ENCODE measurements at places on chromosomes 4 and X.

DNA sequence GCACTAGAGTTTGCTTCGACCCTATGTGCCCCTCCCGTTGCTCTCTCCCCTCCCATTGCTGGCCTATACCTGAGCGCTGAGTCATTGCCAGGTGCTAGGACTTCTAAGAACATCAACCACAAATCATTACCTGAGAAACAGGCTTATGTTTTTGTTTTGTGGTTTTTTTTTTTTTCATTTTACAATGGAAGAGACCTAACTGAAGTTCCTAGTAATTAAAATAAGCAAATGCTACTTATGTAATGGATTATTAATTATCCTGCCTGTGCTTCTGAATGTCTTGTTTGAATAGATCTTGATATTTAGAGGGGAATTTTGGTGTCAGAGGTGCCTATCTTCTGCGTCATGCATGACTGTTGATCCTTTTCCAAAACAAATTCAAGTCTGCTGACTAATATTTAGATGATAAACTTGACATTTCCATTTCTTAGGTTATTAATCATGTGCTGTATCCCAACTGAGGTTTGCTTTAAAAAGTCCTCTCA lies 275.4 kb upstream of the CPEB2 start:
- no peak for DNase-seq

- DNase-seq: no peak
These were observed 42.6 kb downstream of the SPANXA2 start for GRCh38 chrX:141632124-141632523.

DNA sequence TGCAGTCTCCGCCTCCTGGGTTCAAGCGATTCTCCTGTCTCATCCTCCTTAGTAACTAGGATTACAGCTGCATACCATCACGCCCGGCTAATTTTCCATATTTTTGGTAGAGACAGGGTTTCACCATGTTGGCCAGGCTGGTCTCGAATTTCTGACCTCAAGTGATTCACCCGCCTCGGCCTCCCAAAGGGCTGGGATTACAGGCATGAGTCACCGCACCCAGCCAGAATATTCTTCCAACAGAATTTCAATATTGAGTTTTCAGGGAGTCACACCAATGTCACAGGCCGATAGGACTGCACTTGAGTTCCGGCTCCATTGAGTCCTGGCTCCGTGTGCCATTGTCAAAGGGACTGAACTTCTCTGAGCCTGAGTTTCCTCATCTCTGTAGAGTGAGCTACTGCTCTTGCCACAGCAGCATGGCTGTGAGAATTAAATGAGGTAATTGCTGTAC lies 82.9 kb downstream of the CLCN4 start:
- no peak for DNase-seq

- no peak for DNase-seq
These were observed 89.3 kb upstream of the NEIL3 start for GRCh38 chr4:177220376-177220775.

DNA sequence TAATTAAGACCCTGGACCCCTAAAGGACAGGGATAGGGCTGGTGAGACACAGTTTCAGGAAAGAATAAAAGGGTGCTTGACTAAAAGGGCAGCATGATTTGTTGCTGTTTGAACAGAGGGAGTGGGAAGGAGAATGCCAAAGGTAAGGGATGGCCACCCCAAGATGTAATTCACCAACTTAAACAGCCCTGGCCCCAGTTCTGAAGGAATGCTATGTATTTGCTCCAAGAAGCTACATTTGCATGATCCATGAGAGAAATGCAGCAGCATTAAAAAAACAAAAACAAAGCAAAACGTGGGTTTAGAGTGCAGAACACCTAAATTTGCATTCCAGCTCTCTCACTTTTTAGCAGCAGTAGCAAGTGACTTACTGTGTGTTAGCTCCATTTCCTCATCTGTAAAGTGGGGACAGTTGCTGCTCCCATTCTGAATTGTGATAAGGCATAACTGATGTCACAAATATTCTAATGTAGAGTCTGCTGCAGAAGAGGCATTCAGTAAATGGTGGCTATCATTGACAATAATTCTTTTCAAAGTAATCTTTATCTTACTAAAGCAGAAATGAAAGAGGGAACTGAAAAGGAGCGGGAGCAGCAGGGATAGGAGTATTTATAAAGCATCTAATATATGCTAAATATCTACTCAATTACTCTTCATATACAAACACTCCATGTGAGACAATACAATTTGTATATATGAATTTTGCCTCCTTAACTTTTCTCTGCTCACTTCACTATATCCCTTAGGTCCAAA lies 115.8 kb downstream of the PPARGC1A start:
- no peak for DNase-seq

DNA sequence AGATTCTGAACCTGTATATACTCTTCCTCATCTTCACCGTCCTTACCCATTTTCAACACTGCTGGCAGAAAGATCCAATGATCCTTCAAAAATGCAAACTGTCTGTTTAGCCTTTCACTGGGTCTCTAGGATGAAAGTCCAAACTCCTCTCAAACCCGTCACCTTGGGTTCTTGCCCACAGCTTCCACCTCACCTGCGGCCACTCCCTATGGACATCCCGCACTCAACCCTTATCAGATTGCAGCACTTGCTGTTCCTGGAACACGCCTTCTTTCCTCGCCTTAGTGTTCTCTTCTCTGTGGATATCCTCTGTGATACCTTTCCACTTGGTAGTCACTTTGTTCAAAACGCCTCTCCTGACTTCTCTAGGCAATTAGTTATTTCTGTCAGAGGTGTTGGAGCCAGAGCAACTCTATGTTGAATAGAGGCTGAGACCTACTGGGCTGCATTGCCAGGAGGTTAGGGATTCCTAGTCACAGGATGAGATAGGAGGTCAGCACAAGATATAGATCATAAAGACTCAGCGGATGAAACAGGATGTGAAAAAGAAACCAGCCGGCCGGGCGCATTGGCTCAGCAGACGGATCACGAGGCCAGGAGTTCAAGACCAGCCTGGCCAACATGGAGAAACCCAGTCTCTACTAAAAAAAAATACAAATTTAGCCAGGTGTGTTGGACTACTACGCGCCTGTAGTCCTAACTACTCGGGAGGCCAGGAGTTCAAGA lies 4.2 kb upstream of the NOCT start:
- DNase-seq: no peak

- DNase-seq: no peak
These were observed 1092.6 kb upstream of the PCDH10 start for GRCh38 chr4:132056496-132056895.

GRCh38 chr4:12827966-12828365 lies 656.2 kb downstream of the RAB28 start:
- DNase-seq: no peak

- no peak for DNase-seq
These were observed 83.6 kb downstream of the MAML3 start for GRCh38 chr4:140070366-140070765.

DNA sequence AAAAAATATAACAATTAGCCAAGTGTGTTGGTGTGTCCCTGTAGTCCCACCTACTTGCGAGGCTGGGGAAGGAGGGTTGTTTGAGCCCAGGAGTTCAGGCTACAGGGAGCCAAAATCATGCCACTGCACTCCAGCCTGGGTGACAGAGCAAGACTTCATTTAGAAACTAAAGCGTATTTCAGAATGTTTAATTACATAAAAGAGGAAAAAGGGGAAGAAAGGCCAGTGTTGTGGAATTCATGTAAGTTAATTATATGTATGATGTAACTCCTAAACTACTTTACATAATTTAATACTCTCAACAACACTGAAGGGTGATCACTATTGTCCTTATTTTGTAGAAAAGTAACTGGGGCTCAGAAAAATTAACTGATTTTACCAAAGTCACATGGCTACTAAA lies 67.2 kb upstream of the HOPX start:
- no peak for DNase-seq

DNA sequence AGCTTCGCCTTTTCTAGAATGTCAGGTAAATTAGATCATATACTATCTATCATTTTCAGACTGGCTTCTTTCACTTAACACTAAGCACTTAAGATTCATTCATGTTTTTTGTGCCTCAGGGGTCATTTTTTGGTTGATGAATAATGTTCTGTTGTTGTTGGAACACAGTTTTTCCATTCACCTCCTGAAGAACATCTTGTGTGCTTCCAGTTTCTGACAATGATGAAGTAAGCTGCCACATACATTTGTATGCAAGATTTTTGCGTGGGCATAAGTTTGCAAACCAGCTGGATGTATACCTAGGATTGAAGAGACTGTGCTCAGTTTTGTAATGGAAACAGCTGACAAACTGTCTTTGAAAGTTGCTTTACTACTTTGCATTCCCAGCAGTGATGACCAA lies 37.6 kb downstream of the MAGEA9 start:
- no peak for DNase-seq

DNA sequence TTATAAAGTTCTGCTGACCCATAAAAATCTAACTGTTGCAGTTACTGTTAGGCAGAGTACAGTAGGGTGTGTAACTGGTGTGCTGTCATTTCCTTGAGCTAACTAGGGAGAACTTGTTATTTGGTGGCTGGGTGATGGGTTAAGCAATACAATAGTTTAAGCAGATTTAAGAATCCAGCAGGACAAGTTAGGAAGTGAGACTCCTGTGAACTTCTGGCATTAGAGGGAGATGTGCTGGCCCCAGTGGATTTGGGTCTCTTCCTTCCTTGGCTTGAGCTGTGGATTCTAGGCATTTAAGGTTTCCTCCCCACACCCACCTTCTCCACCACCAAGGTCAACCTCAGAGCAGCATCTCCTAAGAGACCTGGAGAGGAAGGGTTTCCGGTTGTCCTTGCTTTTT lies 70.5 kb downstream of the CLCN5 start:
- DNase-seq: no peak

DNA sequence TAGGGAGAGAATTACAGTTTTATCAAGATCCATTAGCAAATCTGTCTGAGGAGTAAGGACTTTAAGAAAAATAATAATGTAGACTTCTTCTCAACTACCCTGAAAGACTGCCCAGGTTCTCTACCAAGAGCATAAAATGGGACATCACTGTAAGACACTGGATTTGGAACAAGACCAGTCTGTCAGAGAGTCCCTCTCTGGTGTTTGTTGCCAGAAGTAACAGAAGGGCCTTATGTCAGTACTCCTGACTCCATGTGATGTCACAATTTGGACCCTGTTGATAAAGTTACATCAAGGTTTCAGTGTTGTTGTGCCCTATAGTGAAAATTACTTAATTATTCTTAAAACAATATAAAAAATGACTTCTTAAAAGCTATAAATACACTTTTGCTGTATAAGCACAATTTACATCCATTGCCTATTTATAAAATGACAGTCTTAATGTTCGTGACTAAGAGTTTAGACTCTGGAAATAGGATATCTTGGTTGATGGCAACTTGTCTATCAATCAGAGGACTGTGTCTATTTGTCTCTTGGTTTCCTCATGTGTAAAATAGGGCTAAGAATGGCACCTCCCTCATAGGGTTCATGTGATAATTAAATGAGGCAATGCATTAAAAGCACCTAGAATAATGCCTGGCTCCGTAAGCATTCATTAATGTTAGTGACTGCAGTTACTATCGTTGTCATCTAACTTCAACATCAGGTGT lies 57.8 kb downstream of the RS1 start:
- DNase-seq: no peak

- no peak for DNase-seq
These were observed 161.2 kb upstream of the SPRY1 start for GRCh38 chr4:123235431-123235830.

- DNase-seq: no peak
These were observed 44.5 kb upstream of the SLC4A4 start for GRCh38 chr4:71294301-71294700.

DNA sequence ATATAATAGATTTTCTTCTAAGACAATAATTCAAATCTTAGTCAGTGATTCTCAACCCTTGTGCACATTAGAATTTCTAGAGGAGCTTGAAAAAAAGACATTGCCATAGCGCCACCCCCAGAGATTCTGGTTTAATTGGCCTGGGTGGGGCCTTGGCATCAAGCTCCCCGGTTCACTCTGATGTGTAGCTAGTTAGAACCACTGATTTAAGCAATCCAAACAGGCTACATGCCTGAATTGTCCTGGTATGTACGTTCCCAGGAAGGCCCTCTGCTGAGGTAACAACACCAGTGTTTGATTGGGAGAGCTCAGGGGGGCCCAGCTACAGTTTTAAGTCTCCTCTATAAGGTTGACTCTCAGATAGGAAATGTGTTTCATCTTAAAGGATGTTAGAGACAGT lies 1.3 kb upstream of the ATP10D start:
- no peak for DNase-seq

GRCh38 chr4:112854420-112854819 lies 195.0 kb upstream of the ANK2 start:
- no peak for DNase-seq

DNA sequence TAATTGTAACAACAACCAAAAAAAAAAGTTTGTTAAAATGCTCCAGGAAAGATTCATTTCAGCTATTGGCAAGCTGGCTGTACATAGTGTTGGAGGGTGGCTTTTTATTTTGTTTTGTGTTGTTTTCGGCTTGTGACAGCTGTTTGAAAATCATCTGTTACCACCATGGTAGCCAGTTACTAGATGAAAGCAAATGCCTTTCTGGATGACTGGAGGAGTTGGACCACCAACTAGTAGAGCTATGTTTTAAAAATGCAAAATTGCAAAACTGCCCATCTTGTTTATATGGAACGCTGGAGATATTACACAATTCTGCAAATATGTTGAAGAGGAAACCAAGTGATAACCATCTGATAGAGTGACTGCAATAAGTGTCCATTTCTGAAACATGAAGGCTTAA lies 53.2 kb upstream of the TNIP3 start:
- no peak for DNase-seq

DNA sequence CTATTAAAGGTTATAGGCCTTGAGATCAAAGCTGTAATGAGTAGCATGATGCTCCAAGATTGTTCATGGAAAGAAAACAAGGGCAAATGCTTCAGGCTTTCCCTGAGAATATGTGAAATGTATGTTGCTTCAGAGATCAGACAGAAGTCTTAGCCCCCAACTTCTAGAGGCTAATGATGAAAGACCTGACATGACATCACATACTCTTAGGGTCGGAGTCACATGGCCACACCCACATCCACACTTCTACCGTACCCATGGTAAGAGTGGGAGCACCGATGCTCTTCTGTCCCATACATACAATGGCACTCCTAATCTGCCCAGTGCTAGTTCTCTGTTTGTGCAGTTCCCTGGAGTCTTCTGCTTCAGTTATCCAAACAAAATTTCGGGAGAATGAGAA lies 111.9 kb upstream of the ACSL4 start:
- DNase-seq: no peak

DNA sequence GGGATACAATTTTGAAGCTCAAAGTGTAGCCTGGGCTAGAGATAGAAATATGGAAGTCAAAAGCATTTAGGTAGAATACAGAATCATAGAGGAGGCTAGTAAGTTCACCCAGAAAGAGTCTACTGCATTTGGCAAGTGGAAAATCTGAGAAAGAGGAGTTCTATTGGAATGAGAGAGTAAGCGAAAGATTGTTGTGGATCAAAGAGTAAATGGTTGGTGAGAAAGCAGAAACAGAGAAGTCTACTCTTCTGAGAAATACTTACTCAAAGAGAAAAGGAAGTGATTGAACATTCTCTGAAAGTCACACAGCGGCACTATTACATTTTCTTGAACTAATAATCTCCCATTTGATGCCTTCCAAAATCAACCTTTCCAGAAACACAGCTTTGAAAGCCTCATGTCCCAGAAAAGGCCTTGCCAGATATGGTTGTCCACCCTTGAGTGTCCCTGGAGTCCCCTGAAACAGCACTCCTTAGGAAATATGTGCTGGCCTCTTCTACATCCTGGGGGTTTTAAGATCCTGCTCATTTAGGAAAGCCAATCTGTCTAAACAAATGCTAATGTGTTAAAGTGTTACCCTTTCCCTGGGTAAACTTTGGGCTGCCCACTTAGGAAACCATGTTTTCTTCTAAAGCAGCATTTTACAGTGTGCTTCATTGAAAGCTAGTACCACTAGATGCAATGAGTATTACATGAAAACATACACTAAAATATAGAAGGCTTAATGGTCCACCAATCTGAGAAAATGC lies 132.6 kb downstream of the INPP4B start:
- no peak for DNase-seq
